Memory B cell (primary cell): ENCODE measurements at places on chromosomes 3 and 15.

- H3K4me1 ChIP-seq = peaks cover 6% of the 10 kb centered on the region
- H3K27ac ChIP-seq = no peak overlapping the region
- H3K4me3 ChIP-seq = no peak overlapping the region
- DNase-seq = no peak
- no peaks in the 10 kb centered on the region for H3K27me3 ChIP-seq
Measured at GRCh38 chr3:192867645-192868044, 50.0 kb downstream of the MB21D2 start.

- no peak for DNase-seq
- H3K4me3 ChIP-seq = no peak overlapping the region
- H3K36me3 ChIP-seq = no peaks in the 10 kb centered on the region
- H3K27me3 ChIP-seq = no peaks in the 10 kb centered on the region
- H3K4me1 ChIP-seq = no peaks in the 10 kb centered on the region
- no peak overlapping the region for H3K27ac ChIP-seq
Measured at GRCh38 chr15:47577000-47577399, 140.3 kb upstream of the SEMA6D start.

GRCh38 chr3:67064105-67064504 is 66.0 kb downstream of the KBTBD8 start:
- no peak overlapping the region for H3K4me3 ChIP-seq
- H3K4me1 ChIP-seq = peaks cover 17% of the 10 kb centered on the region
- H3K36me3 ChIP-seq = peaks cover 2% of the 10 kb centered on the region
- H3K27me3 ChIP-seq = no peaks in the 10 kb centered on the region
- H3K27ac ChIP-seq = no peak overlapping the region

DNA sequence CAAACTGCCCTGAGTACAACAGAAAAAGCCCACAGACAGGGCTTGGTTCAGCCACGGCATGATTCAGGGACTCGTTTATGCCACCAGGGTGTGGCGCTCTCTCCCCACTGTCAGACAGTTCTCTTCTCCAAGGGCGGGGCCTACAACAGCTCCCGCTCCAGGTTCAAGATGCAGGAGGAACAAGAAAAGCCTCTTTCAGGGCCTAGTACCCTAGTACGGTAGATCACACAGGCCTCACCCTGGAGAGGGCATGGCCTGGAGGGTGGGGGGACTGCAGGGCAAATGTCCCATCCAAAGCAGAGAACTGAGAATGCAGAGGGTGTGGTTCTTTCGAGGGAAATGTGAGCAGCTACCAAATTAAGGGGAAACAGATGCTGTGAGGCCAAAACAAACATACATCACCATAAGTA is 12.0 kb downstream of the MESD start:
- H3K4me1 ChIP-seq = peaks cover 27% of the 10 kb centered on the region
- no peak for DNase-seq
- no peak overlapping the region for H3K4me3 ChIP-seq
- H3K36me3 ChIP-seq = peaks cover 17% of the 10 kb centered on the region
- no peaks in the 10 kb centered on the region for H3K27me3 ChIP-seq

GRCh38 chr3:16687221-16687620 is 82.0 kb upstream of the DAZL start:
- H3K36me3 ChIP-seq = no peaks in the 10 kb centered on the region
- H3K27me3 ChIP-seq = peaks cover 1% of the 10 kb centered on the region
- DNase-seq = no peak
- no peaks in the 10 kb centered on the region for H3K4me1 ChIP-seq

- H3K36me3 ChIP-seq = no peaks in the 10 kb centered on the region
- no peak overlapping the region for H3K27ac ChIP-seq
- H3K4me1 ChIP-seq = no peaks in the 10 kb centered on the region
- no peak overlapping the region for H3K4me3 ChIP-seq
- peaks cover 15% of the 10 kb centered on the region for H3K27me3 ChIP-seq
Measured at GRCh38 chr3:32261545-32261944, 23.1 kb downstream of the CMTM8 start.

DNA sequence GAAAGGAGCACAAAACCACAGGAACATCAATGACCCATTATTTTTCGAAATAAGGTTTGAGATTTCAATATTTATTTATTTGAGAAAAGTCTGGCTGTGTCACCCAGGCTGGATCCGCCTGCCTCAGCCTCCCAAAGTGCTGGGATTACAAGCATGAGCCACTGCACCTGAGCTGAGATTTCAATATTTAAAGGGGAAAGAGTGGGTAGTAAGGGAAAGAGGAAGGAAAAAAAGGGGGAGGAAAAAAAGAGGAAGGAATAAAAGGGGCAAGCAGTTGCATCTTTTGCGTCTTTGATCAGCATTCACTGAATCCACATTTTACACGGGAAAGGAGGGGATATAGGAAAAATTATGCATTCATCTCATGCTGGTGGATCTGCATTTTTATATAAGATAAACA is 47.4 kb downstream of the ERICH6 start:
- H3K4me3 ChIP-seq = no peak overlapping the region
- DNase-seq = no peak
- H3K4me1 ChIP-seq = peaks cover 4% of the 10 kb centered on the region
- no peak overlapping the region for H3K27ac ChIP-seq
- peaks cover 9% of the 10 kb centered on the region for H3K27me3 ChIP-seq

DNA sequence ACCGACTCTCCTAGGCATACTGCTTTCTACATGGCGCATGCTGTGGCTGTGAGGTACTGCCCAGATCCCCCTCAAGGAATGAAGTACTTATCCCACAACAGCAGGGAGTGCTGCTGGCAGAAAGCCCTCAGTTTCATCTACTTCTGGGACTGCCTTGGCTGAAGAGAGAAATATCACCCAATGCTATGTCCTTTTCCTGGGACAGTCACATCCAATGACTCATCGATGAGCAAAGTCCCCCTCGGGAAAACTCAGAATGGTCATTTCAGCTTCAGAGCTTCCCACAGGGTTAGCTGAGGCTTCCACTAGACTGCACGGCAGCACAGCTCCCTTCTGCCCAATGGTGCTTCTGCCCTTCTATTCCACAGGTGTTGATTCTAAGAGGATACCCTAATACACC is 3.6 kb upstream of the NMD3 start:
- no peaks in the 10 kb centered on the region for H3K27me3 ChIP-seq
- DNase-seq = no peak
- H3K4me3 ChIP-seq = no peak overlapping the region
- H3K36me3 ChIP-seq = no peaks in the 10 kb centered on the region

DNA sequence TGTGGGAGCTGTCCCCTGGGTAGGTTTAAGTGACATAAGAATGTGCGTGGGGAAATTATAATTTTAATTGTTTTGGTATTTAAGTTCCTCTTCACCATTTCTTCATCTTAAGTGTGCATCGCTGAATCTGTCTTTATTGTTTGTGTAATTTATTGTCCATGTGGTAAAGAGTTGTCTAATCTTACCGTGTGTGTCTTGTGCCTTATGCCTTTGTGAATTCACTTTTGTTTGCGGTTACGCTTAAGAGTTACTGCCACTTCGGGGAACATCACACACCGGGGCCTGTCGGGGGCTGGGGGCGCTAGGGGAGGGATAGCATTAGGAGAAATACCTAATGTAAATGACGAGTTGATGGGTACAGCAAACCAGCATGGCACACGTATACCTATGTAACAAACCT is 767 bp downstream of the WDR48 start:
- H3K4me3 ChIP-seq = peak overlapping the region; percentile 89
- peak overlapping the region; percentile 98 for H3K27ac ChIP-seq
- no peaks in the 10 kb centered on the region for H3K36me3 ChIP-seq

DNA sequence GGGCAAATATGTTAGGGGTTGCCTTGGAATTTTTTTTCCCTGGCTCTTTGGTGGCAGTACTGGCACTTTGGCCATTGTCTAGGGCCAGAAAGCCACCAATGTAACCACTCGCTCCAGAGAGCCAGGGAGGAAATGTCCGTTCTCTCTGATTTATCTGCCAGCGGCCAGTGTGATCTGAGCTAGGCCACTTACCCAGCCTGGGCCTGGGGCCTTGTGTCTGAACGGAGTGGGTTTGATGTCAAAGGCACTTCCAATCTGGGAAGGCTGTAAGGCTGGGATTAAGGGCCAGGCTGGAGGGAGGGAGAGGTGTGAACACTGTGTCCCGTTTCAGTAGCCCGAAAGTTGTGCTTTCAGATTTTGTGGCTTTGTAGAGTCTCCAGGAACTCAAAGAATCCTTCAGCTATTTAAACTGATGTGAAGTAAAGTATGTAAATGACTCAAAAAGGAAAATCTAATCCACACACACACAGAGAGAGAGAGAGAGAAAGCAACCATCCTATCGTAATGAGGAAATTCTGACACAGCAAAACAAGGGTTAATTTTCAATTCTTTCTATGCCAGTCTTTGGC is 271.0 kb downstream of the PDZRN3 start:
- H3K27me3 ChIP-seq = peaks cover 9% of the 10 kb centered on the region
- no peak overlapping the region for H3K4me3 ChIP-seq
- DNase-seq = no peak
- peaks cover 2% of the 10 kb centered on the region for H3K36me3 ChIP-seq
- H3K4me1 ChIP-seq = no peaks in the 10 kb centered on the region

- H3K27ac ChIP-seq = no peak overlapping the region
- H3K36me3 ChIP-seq = no peaks in the 10 kb centered on the region
- H3K4me3 ChIP-seq = no peak overlapping the region
Measured at GRCh38 chr3:151412989-151413388, 28.4 kb upstream of the P2RY12 start.

DNA sequence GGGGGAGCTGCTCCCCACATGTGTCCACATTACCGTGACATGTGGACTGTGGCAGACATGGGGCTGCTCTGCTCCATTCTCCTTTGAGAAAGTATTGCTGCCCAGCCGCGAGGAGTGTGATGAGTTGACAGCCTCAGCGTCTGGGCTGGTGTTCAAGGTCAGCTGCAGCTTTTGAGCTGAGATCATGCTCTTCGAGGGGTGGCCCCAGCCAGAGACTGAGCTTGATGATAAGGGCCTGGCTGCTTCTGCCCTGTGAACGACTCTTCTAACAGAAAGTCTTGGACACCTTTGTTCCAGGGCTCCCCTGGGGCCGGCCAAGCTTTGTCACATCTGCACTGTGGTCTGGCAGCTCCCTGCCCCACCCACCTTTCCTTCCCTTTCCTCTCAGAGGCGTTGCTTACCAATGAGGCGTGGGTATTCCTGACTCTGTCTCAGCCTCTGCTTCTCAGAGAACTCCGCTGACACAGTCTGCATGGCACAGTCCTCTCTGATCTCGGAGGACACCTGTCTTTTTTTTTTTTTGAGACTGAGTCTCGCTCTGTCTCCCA is 86.6 kb downstream of the CHRD start:
- no peak overlapping the region for H3K4me3 ChIP-seq
- no peaks in the 10 kb centered on the region for H3K36me3 ChIP-seq
- H3K4me1 ChIP-seq = peaks cover 10% of the 10 kb centered on the region
- peaks cover 26% of the 10 kb centered on the region for H3K27me3 ChIP-seq

GRCh38 chr3:141273700-141274410 is 42.2 kb downstream of the PXYLP1 start:
- H3K27ac ChIP-seq = no peak overlapping the region
- DNase-seq = no peak
- H3K36me3 ChIP-seq = peaks cover 2% of the 10 kb centered on the region
- no peaks in the 10 kb centered on the region for H3K27me3 ChIP-seq
- no peaks in the 10 kb centered on the region for H3K4me1 ChIP-seq

- H3K4me3 ChIP-seq = no peak overlapping the region
- no peaks in the 10 kb centered on the region for H3K27me3 ChIP-seq
- no peaks in the 10 kb centered on the region for H3K4me1 ChIP-seq
- no peaks in the 10 kb centered on the region for H3K36me3 ChIP-seq
- H3K27ac ChIP-seq = no peak overlapping the region
- no peak for DNase-seq
Measured at GRCh38 chr3:168295027-168295426, 199.3 kb upstream of the GOLIM4 start.

GRCh38 chr15:63048776-63049665 is 6.5 kb downstream of the TPM1 start:
- H3K36me3 ChIP-seq = no peaks in the 10 kb centered on the region
- H3K4me1 ChIP-seq = peaks cover 19% of the 10 kb centered on the region
- DNase-seq = peak; percentile 26
- peaks cover 14% of the 10 kb centered on the region for H3K27me3 ChIP-seq

GRCh38 chr3:62249855-62250543 is 123.4 kb downstream of the FEZF2 start:
- H3K27ac ChIP-seq = no peak overlapping the region
- no peak overlapping the region for H3K4me3 ChIP-seq
- peaks cover 3% of the 10 kb centered on the region for H3K27me3 ChIP-seq
- H3K36me3 ChIP-seq = no peaks in the 10 kb centered on the region

GRCh38 chr3:65402597-65402996 is 636.1 kb downstream of the MAGI1 start:
- no peaks in the 10 kb centered on the region for H3K36me3 ChIP-seq
- no peaks in the 10 kb centered on the region for H3K27me3 ChIP-seq
- no peaks in the 10 kb centered on the region for H3K4me1 ChIP-seq
- DNase-seq = no peak
- H3K4me3 ChIP-seq = no peak overlapping the region

GRCh38 chr3:187027531-187028278 is 97.4 kb downstream of the ST6GAL1 start:
- H3K27me3 ChIP-seq = no peaks in the 10 kb centered on the region
- peaks cover 31% of the 10 kb centered on the region for H3K36me3 ChIP-seq
- H3K27ac ChIP-seq = peak overlapping the region; percentile 74
- peaks cover 60% of the 10 kb centered on the region for H3K4me1 ChIP-seq
- no peak for DNase-seq

DNA sequence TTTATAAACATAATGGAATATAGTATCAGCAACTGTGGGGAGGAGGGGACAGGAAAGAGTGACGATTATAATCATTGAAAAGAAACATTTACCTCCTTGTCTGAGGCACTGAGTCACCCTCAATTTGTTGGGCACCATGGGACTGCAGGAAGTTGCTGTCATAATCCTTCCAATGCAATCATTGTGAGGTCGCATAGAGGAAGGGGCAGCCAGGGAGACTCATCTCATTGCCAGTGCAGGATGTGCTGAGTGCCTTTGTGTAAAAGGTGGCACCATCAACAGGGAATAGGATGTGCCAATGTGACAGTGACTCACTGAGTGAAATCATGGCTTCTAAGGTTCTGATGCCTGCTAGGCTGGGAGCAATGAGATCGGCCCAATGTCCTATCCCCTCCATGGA is 300.4 kb upstream of the ADAMTS9 start:
- no peaks in the 10 kb centered on the region for H3K27me3 ChIP-seq
- DNase-seq = no peak
- no peaks in the 10 kb centered on the region for H3K36me3 ChIP-seq

GRCh38 chr15:88906130-88906529 is 7.0 kb downstream of the MFGE8 start:
- H3K36me3 ChIP-seq = peaks cover 1% of the 10 kb centered on the region
- H3K27ac ChIP-seq = no peak overlapping the region
- H3K27me3 ChIP-seq = peaks cover 6% of the 10 kb centered on the region
- DNase-seq = no peak
